ENCODE measurements at places on chromosomes 2 and 18.

- no peak for DNase-seq
Observed at GRCh38 chr2:216119986-216120385, 10.8 kb downstream of the XRCC5 start.

GRCh38 chr2:174591740-174592139 lies 5.9 kb downstream of the WIPF1 start:
- DNase-seq: no peak

DNA sequence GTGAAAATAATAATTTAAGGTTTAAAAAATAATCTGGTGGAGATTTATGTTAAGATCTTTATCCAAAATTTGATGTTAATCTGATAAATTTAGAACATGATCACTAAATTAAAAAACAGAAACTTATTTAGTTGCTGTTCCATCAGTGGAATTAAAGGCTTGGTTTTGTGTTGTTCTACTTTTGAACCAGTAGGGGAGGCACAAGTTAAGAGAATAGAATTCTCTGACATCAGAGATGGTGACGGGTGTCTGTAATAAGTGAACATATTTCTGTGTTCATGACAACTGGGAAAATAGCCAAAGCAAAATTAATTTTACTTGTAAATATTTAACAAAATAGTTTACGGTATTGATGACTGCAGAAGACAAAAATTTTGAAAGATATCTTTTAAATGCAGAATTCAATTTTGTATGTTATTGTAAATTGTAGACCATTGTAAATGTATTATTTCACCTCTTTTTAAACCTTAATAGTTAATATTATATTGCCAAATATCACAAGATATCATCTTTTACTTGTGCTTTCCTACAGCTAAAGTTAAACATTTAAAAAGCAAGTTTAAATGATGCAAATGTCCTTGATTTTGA lies 106.0 kb downstream of the UBR3 start:
- peak; percentile 32 for DNase-seq

DNA sequence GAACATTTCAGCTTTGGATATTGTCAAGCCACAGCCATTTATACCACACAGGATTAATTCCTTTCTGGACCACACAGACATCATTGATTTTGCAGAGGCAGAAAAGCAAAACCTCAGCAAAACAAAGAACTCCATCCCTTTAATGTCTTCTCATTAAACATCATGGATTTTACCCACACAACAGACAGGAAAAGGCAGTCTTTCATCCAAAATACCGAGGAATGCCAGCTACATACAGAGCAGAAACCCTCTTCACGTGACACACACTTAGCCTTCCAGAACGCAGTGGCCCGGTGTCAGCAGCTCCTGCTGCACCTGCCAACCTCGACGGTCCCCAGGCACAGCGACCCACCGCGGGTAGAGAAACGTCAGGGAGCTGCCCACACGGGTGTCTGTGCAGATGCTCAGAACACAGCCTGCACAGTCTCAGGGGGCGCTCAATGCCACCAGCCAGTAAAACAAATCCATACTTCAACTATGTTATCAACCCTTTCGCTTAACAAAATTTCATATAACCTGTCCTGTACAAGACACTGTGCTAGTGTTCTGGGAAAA lies 304.5 kb downstream of the EIPR1 start:
- no peak for DNase-seq

- peak; percentile 97 for DNase-seq
Observed at GRCh38 chr2:104853534-104854497, at the start of gene POU3F3. POU3F3 (plus strand) TSS chr2:104854115; CDS start chr2:104855511, 1,396 bp downstream.

- no peak for DNase-seq
Observed at GRCh38 chr2:168159754-168160585, 87.4 kb downstream of the STK39 start.

GRCh38 chr2:64222351-64222750 lies 78.1 kb upstream of the PELI1 start:
- no peak for DNase-seq

- DNase-seq: no peak
Observed at GRCh38 chr2:66306483-66306882, 128.4 kb upstream of the MEIS1 start.

DNA sequence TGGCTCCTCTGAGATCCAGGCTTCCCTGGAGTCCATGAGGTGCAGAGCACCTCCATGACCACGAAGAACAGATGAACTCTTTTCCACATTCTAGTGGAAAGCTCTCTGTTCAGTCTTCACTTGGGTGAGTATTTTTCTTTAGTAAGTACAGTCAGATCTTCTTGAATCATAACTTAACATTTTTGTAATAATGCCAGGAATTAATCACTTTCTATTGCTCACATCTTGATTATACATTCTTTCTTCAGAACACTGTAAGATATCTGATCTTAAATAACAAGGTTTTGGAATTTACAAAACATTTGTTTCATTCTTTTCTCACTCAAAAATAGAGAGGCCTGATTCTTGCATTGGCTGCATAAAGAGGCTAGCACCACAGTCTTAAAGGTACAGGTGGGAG lies 45.4 kb upstream of the RND3 start:
- DNase-seq: no peak

- no peak for DNase-seq
Observed at GRCh38 chr2:226970362-226970761, 134.5 kb downstream of the RHBDD1 start.

- DNase-seq: no peak
Observed at GRCh38 chr2:127515383-127515915, 10.8 kb downstream of the IWS1 start.

GRCh38 chr2:20186078-20186854 lies 38.7 kb downstream of the SDC1 start:
- no peak for DNase-seq

GRCh38 chr2:86623043-86623493 lies 597 bp downstream of the RNF103 start:
- DNase-seq: no peak

DNA sequence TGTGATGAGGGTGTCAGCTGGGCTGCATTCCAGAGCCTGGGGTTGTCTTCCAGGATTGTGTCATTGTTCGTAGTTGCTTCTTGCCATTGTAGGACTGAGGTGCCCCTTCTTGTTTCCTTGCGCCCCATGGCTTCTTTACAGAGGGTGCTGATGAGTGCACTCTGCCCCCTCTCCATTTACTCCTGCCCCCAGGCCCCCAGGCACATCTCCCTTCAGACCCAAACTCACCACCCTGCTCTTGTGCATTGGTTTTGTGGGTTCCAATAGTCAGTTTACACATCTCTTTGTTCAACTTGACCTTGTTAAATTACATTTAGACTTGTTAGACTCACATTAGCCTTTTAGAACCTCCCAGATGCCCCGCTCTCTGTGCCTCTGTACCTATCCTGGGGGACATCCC lies 33.1 kb downstream of the HJURP start:
- no peak for DNase-seq

GRCh38 chr2:64383016-64383591 lies 70.9 kb upstream of the LGALSL start:
- DNase-seq: no peak

DNA sequence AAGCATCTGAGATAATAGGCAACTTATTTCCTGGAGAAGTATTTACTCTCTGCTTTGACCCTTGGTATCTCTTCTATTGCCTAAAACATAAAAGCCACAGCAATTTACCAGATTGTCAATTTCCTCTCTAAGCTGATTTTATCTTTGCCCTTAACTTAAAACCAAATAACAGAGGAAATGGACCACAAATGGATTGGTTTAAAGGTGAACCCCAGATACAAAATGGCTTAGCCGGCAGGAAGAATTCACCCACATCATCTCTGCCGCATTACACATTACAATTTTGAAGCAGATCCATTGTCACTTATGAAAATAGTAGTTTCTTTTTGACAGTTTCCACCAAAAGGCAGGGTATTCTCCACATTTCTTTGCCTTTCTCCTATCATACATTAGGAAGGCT lies 585.8 kb upstream of the CHAC2 start:
- DNase-seq: no peak

GRCh38 chr2:46439582-46439981 lies 39.8 kb upstream of the TMEM247 start:
- no peak for DNase-seq

- DNase-seq: no peak
Observed at GRCh38 chr2:231988179-231988866, 26.8 kb downstream of the DIS3L2 start.

DNA sequence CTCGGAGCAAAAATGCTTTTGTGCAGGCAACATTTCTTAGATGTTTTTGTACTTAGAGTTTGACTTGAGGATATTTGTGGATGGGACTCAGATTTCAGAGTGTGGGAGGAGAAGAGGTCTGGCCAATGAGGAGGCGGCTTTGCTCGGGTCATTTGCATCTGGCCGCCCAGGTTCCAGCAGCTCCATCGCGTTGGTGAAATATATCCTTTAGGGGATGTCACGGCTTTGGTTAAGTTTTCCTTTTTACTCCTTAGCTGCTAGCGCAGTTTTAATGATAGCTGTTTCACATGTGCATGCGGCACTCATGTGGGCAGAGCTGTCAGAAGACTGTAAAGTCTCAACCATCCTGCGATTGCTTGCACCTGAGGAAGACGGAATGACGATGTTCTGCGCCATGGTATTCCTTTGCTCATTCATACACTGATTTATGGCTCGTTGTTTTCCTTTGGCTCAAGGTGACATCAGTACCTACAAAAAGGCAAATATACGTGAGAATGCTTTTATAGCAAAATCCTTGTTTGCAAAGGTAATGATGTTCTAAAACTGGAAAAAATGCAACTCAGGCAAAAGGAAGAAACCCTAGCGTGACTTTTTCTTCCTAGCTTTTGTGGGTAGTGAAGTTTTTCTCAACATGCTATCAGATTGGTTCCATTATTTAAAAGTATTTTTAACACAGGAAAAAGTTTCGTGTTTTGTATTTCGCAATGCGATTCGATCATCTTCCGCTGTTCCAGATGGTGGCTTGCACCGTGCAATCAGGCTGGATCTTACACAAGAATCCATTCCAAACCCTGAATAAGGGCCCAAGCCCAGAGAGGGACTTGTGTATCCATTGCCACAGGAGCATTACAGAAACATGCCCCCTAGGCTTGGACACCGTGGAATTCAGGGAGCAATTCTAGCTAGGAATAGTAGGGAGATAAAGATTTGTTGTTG lies 70.5 kb upstream of the ZNF516 start:
- DNase-seq: peak; percentile 85

DNA sequence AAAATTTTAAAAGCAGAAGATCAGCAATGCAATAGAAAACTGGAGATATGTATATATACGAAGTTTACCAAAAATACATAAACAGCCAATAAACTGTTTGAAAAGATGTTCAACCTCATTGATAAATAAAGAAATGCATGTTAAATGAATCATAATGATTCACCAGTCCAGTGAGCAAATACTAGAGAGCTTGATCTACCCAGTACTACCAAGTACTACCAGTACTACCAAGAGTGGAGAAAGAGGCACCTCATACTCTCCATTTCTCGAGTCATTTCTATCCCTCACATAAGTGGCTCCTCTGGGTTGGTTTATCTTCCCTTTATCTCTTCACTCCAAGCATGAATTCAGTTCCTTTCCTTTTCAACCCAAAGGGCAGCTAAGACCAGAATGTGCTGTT lies 138.9 kb downstream of the MREG start:
- DNase-seq: no peak

DNA sequence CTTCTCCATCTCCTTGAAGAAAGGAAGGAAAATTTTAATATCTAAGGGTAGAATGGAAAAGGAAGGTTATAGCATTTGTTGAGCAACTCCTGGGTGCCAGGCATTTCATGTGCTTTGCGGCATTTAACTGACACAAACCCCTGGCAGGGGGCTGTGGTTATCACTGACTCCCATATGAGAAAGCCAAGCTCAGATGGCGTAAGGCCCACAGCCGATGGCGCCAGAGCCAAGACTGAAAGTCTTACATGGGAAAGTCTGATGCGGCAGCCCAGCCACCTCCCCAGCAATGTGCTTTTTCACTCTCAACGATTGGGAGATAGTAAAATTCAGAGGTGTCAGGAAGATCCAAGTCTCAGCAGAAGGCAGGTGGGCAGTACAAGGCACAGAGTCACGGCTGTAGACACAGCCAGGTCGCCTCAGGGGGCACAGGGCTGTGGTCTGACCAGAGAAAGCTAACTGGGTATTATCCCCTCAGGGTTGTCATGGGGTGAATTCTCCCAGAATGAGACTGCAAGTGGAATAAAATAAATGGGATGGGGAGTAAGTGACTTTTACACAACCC lies 324.2 kb upstream of the NCKAP5 start:
- no peak for DNase-seq

- DNase-seq: no peak
Observed at GRCh38 chr18:55185391-55185790, 226.1 kb upstream of the CCDC68 start.

- DNase-seq: no peak
Observed at GRCh38 chr2:164752956-164753355, 88.7 kb downstream of the COBLL1 start.

- DNase-seq: no peak
Observed at GRCh38 chr2:169732583-169733358, 861 bp upstream of the KLHL23 start.

- peak; percentile 63 for DNase-seq
Observed at GRCh38 chr18:48607056-48607984, 68.5 kb downstream of the CTIF start.

DNA sequence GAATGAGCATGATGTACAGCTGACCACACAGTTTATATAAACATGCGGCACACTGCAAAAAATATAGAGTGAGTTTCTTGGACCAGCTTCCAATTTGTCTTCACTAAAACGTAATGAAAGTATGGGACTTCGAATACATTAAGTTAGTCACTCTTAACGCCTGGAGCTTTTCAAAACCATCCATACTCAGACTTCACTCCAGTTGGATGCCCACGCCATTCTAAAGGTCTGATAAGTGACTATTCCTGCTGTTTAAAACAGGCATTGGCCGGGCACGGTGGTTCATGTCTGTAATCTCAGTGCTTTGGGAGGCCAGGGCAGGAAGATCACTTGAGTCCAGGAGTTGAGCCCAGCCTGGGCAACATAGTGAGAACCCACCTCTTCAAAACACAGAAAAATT lies 84.6 kb downstream of the MYL12B start:
- DNase-seq: no peak

GRCh38 chr18:32152705-32153448 lies 37.0 kb upstream of the MEP1B start:
- no peak for DNase-seq

GRCh38 chr2:227864161-227864756 lies 7.2 kb upstream of the DAW1 start:
- no peak for DNase-seq

GRCh38 chr18:7711495-7711894 lies 144.4 kb downstream of the PTPRM start:
- DNase-seq: no peak

All from neural progenitor cell (in vitro differentiated cells).